ENCODE measurements at places on chromosomes 6 and 20.

DNA sequence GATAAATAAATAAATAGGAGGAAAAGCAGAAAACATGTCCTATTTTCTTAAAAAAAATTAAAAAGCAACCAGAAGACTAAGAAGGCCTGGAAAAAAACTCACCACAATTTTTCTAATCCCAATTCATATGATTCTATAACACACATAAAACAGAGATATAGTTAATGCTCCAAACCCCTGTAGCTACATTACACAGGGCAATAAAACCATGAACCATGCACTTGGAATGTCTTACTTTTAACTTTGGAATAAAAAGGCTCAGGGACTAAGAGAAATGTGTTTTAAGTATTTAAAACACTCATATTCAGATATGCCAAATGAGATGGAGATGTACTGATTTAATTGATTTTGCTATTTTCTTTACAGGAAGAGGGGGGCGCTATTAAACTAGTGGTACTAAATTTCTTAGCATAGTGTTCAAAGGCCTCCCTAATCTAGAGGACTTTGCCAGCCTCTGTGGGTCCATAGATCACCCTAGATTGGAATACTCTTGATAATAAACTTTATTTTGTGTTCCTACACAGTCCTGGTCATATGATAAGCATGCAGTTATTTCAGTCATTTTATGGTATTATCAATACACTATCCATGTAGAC is 30.3 kb upstream of the GCM1 start:
- DNase-seq = no peak

DNA sequence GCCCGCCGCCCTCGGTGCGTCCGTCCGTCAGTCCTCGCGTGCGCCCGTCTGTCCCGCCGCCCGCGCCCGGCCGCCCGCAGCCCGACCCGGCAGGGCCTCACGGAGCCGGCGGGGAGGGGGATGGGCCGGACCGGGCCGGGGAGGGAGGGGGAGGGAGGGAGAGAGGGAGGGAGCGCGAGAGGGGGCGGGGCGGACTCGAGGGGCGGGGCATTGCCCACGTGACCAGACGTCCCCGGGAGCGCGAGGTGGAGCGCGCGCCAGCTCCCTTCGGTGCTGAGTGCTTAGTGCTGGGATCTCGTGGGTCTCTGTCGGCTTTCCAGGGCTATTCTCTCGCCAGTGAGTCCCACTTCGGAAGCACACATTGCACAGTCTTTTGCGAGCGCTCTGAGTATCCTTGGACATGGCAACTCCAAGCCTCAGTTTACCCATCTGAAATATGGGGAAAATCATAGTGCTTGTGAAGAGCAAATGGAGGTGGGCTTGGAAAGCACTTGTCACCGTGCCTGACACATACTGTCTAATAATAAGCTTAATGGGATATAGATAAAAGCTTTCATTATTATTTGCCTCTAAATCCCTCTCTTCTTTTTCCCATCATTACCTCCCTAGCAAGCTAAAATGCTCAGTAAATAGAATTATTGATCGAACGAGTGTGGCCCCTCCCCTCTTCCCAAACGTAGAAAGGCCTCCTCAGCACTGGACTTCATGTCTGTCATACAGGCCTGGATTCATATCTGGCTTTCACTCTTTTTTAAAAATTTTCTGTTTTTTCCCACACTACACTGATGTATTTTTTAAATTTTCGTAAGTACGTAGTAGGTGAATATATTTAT is at the start of gene NCOA6:
Gene NCOA6, minus strand, starts transcription at position 122 of the 833 bp plus-strand sequence. CDS start 43,296 bp downstream, outside the sequence.
- peak; percentile 90 for DNase-seq

- no peak for DNase-seq
These were observed 29.1 kb downstream of the HLA-DPB1 start for GRCh38 chr6:33104887-33105286.

DNA sequence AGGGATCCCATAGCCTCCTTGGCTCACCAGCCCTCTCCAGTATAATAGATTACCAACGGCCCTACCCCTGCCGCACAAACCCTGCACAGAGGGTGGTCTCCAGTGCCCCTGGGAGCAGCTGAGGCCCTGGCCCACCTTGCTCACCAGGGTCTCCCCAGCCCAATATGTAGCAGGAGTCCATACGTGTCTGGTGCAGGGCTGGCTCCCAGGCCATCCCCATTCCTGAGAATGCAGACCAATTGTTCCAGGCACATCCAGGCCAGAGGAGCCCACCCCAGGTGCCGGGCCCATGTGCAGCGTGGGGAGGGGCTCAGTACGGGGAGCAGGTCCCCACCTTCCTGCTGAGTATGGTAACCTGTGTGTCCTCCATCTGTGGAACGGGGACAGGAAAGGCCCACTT is 251.9 kb downstream of the TAF4 start:
- no peak for DNase-seq

- no peak for DNase-seq
These were observed 154.1 kb downstream of the TMEM242 start for GRCh38 chr6:157169226-157169625.

GRCh38 chr6:1665214-1665613 is 55.5 kb downstream of the FOXC1 start:
- no peak for DNase-seq

DNA sequence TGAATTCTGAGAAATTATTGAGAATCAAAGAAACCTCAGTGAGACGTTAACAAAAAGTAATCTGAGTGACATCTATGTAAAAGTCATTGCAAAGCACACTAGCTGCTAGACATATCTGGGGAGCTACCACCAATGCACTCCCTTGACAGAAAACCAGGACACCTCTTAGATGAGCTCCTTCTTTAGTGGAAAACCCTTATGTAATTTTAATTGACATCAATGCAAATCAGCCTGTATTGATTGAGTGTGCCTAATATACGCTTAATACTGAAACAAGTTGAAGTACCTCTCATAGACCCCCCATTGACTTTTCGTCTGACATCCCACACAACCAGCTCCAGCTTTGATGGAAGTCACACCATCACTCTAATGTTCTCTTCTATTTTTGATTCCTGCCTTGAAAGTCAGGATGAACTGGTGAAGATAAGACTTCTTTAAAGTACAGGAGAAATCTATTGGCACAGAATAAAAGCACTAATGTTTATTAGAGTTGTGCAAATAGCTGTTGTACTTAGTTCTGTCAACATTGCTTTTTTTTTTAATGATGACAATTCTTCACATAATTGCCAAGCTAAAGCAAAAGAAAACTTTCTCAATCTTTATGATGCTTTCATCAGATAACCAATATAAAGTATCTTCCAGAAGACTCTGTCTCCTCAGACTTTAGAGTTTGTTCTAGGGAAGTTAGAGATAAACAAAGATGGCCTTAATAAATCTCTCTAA is 98.0 kb upstream of the FAM8A1 start:
- DNase-seq = no peak

GRCh38 chr6:82063574-82063973 is 184.0 kb downstream of the IBTK start:
- no peak for DNase-seq

GRCh38 chr6:142787422-142787821 is 157.6 kb downstream of the HIVEP2 start:
- no peak for DNase-seq

DNA sequence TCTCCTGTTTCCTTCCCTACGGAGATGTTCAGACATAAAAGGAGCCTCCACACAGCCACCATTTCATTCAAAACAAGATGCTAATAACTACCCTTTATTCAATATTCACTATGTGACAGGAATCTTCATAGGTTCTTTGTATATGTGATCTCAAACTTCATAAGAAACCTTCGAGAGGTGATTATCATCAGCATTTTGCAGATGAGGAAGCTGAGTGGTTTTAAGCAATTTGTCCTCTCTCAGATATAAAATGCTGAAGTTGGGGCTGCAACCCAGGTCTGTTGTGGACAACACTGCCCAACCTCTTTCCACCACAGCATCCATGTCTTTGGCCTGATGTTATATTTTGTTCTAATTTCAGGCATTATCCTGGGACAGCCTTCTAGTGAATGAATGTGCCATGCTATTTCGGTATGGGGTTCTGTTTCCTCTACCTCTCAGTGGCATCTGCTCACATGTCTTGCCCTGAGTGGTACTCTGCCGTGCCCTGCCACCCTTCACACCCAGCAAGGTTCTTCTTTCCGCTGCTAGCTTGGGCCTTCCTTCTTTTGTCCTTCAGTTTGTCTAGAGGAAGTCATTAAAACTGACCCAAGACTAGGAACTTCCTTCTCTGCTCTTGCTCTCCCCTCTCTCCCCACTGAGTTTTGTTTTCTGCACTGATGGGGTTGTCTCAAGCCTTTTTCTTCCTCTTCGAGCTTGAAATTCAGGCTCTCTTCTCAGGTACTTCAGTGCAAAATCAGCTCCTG is 300.9 kb upstream of the PRDM1 start:
- DNase-seq = no peak

DNA sequence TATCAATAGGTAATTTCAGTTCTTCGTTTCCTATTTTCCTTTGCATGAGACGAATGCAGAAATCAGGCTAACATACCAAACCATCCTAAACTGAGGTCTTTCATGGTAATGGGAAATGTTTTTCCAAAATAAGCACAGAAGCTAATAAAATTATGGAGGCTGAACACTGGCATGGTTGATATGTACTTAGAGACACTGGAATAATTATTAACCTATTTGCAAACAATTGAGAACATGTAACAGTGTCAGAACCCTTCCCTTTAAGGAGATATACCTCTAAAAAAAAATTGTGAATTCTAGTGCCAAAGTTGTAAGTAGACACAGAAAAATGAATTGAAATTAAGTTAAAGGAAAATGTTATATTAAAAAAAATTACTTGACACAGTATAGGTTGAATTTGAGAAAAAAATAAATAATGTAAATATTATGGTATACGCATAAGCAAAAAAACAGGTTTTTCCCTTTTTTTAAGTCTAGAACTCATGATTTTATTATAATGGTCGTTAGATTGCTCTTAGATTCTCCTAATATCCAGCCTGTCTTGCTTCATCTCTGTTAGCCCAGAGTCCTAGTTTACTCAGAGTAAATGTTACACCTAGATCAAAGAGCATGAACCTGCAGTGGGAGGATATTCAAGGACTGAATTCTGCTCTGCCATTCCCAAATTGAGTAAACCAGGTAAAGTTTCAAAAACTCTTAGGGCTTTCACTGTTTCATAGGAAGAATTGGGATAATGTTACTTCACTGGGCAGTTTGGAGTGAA is 1.7 kb downstream of the SLC17A2 start:
- DNase-seq = no peak

GRCh38 chr6:72844614-72845013 is 222.8 kb downstream of the KCNQ5 start:
- no peak for DNase-seq

DNA sequence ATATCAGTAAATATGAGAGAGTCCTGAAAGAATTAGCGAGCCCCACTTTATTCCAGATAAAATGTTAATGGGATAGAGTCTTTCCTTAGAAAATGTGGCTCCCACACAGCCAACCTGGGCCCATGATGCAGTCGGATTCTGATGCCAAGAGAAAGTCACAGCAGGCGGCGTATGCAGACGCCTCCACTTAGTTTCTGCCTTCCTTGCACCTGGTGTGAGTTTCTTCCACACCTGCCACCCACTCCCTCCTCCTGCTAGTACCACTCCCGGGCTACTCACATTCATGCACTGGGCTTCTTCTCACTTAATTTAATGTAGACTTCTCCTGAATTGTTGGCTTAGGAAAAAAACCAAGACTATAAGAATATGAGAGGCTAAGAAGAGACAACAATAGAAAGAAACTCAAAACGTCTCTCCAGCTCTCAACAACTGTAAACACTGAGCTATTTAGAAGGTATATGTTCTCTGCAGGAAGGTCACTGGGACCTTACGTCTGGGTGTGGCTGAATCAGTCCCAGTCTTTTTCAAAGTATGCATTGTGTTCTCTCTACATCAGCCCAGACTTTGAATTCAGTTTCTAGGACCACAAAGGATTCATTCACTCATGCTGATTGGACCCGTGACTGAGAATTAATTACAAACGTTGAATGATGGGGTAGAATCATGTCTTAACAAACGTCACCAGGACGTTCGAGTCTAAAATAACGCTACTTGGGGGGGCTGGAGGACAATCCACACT is 70.4 kb downstream of the GCNT2 start:
- no peak for DNase-seq

- no peak for DNase-seq
These were observed 4.1 kb upstream of the KCNQ5 start for GRCh38 chr6:72617721-72618120.

DNA sequence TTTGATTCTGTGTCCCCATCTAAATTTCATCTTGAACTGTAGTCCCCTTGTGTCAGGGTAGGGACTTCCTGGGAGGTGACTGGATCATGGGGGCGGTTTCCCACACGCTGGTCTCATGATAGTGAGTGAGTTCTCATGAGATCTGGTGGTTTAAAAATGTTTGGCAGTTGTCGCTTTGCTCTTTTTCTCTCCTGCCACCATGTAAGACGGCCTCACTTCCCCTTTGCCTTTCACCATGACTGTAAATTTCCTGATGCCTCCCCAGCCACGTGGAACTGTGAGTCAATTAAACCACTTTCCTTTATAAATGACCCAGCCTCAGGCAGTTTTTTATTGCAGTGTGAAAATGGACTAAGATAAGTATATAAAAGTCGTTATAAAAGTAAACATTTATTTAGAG is 80.5 kb upstream of the SGK1 start:
- peak; percentile 42 for DNase-seq

- peak; percentile 85 for DNase-seq
These were observed 44.3 kb downstream of the KHDC1L start for GRCh38 chr6:73180763-73181619.

DNA sequence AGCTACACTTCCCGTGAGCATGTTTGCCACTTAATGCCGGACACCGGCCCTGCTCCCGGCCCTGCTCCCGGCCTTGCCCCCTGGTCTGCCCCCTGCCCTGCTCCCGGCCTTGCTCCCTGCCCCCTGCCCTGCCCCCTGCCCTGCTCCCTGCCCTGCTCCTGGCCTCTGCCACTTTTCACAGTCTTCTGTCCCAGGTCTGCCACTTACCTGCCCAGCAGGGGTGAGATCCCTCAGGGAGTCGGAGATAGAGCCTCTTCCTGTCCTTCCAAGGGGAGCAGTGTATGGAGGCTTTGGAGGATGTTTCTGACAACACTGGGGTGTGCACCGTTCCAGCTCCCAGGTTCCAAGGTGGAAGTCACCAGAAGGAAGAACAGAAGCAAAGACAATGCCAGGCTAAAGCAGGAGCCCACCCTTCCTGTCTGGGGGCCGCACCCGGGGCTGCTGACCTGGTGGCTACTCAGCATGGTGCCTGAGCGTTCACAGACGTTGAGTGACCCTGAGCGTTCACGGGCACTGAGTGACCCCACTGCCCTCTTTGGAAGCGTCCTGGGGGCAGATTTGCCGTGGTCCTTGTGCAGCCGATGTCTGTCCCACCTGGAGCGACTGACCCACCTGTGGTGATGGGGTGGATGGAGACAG is 199.8 kb downstream of the DLL1 start:
- DNase-seq = no peak

- DNase-seq = peak; percentile 27
These were observed 80.6 kb upstream of the CST7 start for GRCh38 chr20:24868396-24868927.

Measured in ELR (cell line).